CD14-positive monocyte (primary cell): ENCODE measurements at places on chromosomes 1 and 21.

DNA sequence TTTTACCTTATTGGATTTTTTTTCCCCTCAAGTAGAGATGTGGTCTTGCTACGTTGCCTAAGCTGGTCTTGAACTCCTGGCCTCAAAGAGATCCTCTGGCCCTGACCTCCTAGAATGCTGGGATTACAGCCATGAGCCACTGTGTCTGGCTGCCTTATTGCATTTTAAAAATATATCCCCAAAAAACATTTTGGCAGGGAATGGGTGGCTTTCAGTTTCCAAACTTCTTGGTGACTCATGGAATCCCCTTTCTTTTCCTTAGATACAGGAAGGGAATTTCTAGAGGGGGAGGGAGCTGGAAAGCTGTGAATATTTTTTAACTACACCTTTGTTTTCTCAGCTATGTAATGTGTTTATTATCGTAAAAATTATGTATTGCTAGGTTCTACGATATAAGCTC lies 73.3 kb downstream of the SNRPE start:
- no peak for DNase-seq

- DNase-seq: no peak
These were observed 24.7 kb downstream of the STX6 start for GRCh38 chr1:180997843-180998504.

GRCh38 chr1:178283409-178283808 lies 189.5 kb downstream of the RASAL2 start:
- DNase-seq: peak; percentile 75

GRCh38 chr1:70922196-70922595 lies 125.4 kb downstream of the PTGER3 start:
- no peak for DNase-seq

GRCh38 chr1:86972262-86972661 lies 57.8 kb downstream of the HS2ST1 start:
- no peak for DNase-seq

DNA sequence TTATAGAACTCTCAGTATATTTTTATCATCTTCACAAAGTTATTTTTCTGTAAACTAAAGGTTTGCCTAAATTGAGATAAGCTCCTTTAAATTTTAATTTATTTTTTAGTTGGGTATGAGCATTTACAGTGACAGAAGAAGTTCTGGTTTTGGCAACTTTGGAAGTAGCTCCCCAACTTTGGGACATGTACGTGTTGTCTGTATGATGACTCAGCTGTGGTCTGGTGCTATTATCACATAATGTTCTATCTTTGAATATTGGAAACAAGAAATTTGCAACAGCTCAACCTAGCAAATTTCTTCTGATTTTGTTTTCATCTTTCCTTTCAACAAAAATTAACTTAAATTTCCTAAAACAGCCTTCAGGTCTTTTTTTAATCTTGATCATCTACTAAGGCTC lies 46.6 kb upstream of the C1orf105 start:
- no peak for DNase-seq

DNA sequence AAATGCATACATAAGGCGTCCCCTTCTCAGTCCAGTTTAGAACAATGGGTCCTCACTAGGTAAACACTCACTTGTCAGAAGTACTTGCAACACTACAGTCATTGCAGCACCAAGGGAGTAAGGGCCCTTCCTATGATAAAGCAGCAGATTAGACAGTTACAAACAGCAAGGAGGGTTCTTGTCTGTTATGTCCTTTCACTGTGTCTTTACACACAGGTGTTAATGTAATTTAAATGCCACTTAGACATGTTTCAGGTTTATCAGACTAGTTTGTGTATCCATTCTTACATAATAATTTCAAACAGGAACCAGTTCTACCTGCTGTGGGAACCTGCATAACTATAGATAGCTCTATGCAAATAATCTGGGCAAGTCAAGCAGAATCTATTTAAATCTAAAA lies 105.6 kb upstream of the USH2A start:
- DNase-seq: no peak

DNA sequence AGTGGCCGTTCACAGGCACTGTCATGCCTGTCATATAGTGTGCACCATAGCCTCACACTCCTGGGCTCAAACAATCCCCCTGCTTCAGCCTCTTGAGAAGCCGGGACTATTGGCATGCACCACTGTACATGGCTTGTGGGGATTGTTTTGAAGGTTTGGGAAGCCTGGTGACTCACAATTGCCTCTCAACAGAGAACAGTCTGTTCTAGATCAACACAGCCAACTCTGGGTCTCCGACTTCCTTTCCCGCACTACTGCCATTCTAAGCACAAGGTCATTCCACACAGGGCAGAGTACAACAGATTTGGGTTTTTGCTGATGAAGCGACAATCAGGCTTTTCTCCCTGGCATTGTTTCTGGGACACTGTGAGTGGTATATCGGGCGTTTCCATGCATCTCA lies 15.5 kb upstream of the AHCTF1 start:
- DNase-seq: no peak

GRCh38 chr1:201696217-201696761 lies 132.7 kb upstream of the IPO9 start:
- DNase-seq: no peak

- no peak for DNase-seq
These were observed 113.2 kb downstream of the AK5 start for GRCh38 chr1:77395051-77395450.

- DNase-seq: peak; percentile 31
These were observed 6.7 kb downstream of the UROD start for GRCh38 chr1:45018599-45019230.

GRCh38 chr1:210620867-210621488 lies 292.3 kb downstream of the HHAT start:
- DNase-seq: no peak

DNA sequence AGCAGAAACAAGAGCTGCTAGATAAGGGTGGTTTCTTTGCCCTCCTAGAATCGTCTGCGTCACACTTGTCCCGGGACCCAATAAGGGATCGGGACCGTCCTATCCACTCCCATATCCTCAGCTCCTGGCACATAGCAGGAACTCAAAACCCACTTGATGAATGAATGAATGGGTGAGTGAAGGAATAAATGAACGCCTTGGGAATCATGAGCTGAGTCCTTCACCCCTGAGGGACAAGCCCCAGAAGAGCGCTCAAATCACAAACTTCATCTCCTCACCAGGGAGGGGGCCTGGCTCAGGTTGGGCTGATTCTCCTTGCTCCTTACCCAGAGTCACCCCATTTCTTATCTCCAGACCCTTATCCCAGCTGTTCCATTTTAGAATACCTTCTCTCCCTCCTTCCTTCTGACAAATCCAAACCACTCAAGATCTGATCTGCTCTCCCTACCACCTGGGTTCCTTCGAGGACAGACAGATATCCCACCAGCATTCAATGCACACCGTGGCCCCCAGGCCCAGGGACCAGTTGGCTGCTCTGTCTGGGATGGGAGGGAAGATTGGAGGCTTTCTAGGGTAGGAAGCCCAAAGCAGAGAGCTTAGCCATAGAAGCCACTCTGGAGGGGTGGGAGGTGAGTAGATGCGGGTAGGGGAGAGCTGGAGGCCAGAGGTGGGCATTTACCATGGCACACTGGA lies 643 bp upstream of the MOB3C start:
- DNase-seq: no peak

DNA sequence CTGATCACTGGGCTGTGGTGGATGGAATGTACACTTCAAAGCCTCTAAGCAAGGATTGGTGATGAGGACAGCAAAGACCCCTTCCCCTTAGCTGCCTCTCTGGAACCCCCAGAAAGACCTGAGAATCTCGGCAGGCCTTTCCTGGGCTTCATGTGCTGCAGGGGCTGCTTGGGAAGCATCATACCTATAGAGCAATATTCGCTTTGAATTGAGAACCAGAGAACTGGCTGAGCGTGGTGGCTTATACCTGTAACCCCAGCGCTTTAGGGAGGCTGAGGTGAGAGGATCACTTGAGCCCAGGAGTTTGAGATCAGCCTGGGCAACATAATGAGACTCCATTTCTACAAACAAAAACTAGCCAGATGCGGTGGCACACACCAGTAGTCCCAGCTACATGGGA lies 22.0 kb downstream of the CSF1 start:
- no peak for DNase-seq

- DNase-seq: peak; percentile 70
These were observed 690 bp downstream of the B3GALNT2 start for GRCh38 chr1:235503403-235504121.
